ENCODE measurements at places on chromosomes 7 and 10.

DNA sequence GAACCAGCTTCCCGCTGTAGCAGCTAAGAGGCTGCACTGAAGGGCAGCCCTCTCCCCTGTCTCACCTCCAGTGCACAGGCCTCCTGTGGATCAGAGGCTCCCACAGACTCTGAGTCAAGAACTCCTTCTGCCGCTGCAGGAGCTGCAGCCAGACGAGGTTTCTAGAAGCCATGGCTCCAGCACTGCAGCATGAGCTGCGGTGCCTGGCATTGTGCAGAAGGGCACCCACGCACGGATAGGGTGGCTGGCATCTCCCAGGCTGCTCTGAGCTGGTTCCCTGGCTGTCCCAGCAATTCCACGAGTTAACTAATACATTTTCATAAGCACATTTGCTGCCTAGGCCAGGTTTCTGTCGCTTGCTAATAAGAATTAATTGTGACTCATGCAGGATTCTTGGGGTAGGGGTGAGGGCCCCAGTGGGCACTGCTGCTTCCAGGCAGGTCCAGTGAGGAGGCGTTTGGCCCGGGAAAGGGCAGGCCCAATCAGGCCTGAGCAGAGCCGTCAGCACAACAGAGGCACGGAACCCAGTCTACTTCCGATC is 594.2 kb downstream of the DNAJB6 start:
- no peak for DNase-seq

DNA sequence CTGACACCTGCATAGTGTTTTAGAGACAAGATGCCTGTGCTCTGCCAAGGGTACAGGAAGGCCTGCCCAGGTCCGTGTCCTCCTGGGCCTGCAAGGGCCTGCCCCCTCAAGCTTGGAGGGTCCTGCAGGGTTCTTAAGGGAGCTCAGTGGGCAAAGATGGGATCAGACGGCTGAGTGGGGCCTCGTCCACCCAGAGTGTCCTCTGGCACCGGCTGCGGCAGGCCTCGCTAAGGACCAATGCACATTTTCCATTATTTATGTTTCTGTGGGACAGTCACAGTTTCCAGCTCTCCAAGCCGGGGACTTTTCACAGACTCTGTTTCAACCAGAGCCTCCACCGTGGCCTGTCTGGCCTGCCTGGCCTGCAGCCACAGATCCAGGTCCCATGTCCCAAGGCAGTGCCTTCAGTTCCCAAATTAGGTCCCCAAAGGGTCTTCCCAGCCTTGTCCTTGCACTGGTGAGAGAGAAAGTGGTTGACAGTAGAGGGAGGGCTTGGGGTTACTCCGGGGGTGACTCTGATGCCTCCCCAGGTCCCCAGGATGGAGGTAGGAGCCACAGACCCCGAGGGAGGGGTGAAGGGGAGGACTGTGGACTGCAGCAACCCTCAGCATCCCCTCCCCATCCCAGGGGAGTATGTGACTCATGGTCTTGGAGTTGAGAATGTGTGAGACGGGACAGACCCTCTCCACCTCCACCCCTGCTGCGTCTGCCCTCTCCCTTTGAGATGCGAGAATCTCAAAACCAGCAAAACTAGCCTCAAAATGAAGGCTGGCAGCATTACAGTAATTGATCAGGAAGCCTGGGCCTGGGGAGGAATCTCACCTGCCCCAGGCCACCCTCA is 14.8 kb downstream of the MYL10 start:
- no peak for DNase-seq

DNA sequence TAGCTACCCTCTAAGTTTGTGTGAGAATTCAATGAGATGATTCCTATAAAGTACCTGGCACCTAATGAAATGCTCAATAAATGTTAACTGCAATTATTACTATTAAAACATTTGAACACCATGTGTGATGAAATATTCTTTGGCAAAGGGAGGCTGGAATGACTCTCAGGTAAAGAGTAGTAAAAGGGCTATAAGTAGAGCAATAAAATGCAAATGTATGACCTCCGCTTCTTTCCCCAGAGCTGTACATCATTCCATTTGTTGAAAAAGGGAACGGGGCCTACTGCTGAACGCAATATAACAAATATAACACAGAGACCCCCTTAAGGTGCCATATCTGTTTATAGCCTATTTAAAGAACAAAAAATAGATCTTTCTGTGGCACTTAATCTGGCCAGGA is 27.8 kb downstream of the CELF2 start:
- no peak for DNase-seq

GRCh38 chr7:99789441-99790070 is 5.6 kb upstream of the CYP3A4 start:
- no peak for DNase-seq

DNA sequence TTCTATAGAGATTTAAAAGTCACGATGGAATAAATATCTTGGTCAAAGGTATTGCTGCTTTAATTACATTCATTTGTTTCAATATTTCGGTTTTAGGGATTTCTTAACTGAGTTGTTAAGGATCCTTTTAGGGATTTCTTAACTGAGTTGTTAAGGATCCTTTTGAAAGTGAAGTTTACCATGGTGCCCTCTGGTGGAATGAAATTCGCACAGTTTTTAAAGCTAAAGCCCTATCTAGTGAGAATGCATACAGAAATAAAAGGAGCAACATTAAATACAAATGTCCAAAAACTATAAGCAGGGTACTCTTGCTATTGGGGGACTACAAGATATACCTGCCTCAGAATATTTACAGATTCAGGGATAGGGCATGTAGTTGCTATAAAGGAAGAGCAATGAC is 193.7 kb downstream of the RNLS start:
- DNase-seq = no peak

DNA sequence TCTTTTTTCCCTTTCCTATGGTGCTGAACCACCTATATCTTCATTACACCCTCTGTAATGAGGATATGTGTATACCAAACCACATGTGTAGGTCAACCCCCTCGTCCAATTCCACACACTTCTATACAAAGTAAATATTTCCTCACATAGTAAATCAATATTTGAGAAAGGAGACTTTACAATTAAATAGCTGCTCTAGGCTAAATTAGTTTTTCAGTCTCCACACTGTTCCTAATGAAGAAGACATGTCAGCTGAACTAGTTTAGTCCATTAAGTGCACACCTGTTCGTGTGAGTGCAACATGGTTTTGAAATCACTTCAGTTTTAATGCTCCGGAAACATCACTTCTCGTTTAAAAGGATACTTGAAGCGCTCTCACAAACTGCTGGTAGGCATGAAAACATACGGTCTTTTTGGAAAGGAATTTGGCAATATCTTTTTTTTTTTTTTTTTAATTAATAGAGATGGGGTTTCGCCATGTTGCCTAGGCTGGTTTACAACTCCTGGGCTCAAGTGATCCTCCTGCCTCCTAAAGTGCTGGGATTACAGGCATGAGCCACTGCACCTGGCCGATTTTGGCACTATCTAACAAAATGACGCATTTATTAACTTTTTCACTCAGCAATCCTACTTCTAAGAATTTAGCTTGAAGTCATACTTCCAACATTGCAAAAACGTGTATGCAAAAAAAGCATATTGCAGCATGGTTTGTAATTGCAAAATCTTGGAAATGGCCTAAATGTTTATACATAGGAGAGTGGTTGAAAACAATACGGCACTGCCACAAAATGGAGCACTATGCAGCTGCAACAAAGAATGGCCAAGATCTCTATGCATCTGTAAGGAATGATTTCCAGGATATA is 2.1 kb upstream of the XRCC2 start:
- DNase-seq = no peak

DNA sequence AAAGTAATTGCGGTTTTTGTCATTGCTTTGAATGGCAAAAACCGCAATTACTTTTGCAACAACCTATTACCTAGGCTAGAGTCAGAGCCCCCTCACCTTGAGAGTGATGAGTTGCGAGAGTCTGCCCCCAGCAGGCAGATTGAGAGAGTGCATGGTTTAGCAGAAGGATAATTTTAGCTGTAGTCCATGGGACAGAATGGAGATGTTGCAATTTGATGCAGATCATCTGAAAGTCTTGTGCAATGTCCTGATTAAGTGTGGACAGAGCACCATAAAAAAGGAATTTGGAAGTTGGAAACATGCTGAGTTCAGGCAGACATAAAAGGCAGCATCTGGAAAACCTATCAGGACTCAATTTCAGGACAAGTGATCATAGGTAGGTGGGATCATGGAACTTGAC is 48.7 kb downstream of the GPR141 start:
- DNase-seq = peak; percentile 14
